Left ventricle myocardium inferior (tissue), 1 donor: ENCODE measurements at places on chromosomes 6 and 20. TPM values are rescaled to one million over a fixed set of nuclear protein-coding genes. Genes with fewer than 3 reads are reported as not detected.

DNA sequence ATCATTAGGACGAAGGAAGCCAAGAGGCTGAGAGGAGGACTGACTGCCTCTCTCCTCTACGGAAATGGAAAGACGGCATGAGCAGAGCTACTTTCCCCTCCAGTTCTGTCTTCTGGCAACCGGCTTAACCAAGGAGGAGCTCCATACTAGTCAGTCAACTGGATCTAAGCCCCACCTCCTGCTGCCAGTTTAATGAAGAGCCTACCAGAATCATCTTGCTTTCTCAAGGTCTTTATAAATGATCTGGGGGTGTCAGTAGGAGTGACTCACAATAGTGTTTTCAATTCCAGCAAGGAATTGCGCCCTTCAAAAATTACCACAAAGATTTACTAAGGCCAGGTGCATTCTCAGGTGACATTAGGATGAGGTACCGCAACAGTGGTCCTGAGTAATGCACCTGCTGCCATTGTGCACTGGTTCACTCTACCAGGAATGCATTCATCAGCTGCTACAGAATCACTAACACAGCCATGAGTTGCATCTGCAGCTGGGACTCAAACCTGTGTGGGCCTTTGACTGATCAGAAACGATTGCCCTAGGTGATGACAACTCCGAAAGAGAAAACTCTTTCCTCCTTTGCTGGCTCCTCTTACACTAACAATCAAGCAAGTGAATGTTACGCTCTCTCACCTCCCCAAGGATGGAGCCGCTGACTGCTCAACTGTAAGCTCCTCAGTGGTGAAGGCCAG lies 2.8 kb downstream of the UQCC2 start:
- peaks cover 42% of the 10 kb centered on the region for H3K4me1 ChIP-seq
- peaks cover 7% of the 10 kb centered on the region for H3K36me3 ChIP-seq
- H3K27ac ChIP-seq: peak overlapping the region; percentile 98
- no peaks in the 10 kb centered on the region for H3K27me3 ChIP-seq
- peak overlapping the region; percentile 85 for H3K4me3 ChIP-seq

GRCh38 chr6:118784641-118785164 lies 109.2 kb upstream of the ASF1A start:
- peak; percentile 21 for DNase-seq
- H3K36me3 ChIP-seq: no peaks in the 10 kb centered on the region
- no peak overlapping the region for H3K27ac ChIP-seq
- H3K4me1 ChIP-seq: peaks cover 24% of the 10 kb centered on the region
- H3K27me3 ChIP-seq: no peaks in the 10 kb centered on the region

Gene COL12A1
- total RNA-seq: 12.2 TPM

Gene LY6G6C
- total RNA-seq: not detected
